Stimulated activated memory B cell treated with anti-CD40 and anti-IgM and Interleukin-4, amounts not matched to agents 10 μg/mL and 1 μg/mL and 100 μg/mL, for 72 hours (primary cell): ENCODE measurements at places on chromosomes 4 and X.

GRCh38 chrX:71661919-71662318 lies 5.4 kb upstream of the LOC101059915 start:
- no peak overlapping the region for H3K4me3 ChIP-seq
- H3K27me3 ChIP-seq = peaks cover under 1% of the 10 kb centered on the region
- H3K27ac ChIP-seq = peak overlapping the region; percentile 66
- no peaks in the 10 kb centered on the region for H3K36me3 ChIP-seq

DNA sequence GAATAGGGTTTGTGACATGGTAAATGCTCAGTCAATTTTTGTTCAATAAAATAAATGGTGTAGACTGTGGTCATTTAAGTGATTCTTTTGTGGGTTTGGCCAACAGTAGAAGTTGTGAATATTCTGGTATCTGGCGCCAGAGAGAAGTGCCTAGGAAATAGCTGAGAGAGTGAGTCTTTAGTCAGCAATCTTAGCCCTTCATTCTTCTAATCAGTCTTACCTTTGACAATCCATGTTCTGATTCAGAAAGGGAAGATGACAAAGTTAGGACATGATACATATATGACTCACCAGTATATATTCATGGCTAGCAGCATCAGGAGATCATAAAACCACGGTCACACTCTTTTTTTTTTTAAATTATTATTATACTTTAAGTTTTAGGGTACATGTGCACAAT lies 141.8 kb upstream of the PCDH18 start:
- H3K27me3 ChIP-seq = no peaks in the 10 kb centered on the region
- no peak overlapping the region for H3K4me3 ChIP-seq
- no peak overlapping the region for H3K27ac ChIP-seq
- no peak for ATAC-seq
- H3K4me1 ChIP-seq = no peaks in the 10 kb centered on the region

- H3K4me1 ChIP-seq = no peaks in the 10 kb centered on the region
- peaks cover 31% of the 10 kb centered on the region for H3K36me3 ChIP-seq
These were observed 127.2 kb downstream of the UBE2K start for GRCh38 chr4:39825090-39825489.

- H3K4me3 ChIP-seq = no peak overlapping the region
- no peak for ATAC-seq
- no peaks in the 10 kb centered on the region for H3K4me1 ChIP-seq
- no peak overlapping the region for H3K27ac ChIP-seq
- H3K27me3 ChIP-seq = no peaks in the 10 kb centered on the region
These were observed 11.4 kb upstream of the NYX start for GRCh38 chrX:41435708-41436107.
